ENCODE measurements at places on chromosomes 6 and 20.

- DNase-seq = no peak
Measured at GRCh38 chr6:117200067-117200466, 65.3 kb upstream of the VGLL2 start.

GRCh38 chr6:39102821-39103136 lies 12.2 kb downstream of the SAYSD1 start:
- no peak for DNase-seq

- DNase-seq = no peak
Measured at GRCh38 chr6:47633141-47633540, 65.2 kb upstream of the ADGRF4 start.

- no peak for DNase-seq
Measured at GRCh38 chr6:44225579-44226325, 2.4 kb downstream of the SLC29A1 start.

DNA sequence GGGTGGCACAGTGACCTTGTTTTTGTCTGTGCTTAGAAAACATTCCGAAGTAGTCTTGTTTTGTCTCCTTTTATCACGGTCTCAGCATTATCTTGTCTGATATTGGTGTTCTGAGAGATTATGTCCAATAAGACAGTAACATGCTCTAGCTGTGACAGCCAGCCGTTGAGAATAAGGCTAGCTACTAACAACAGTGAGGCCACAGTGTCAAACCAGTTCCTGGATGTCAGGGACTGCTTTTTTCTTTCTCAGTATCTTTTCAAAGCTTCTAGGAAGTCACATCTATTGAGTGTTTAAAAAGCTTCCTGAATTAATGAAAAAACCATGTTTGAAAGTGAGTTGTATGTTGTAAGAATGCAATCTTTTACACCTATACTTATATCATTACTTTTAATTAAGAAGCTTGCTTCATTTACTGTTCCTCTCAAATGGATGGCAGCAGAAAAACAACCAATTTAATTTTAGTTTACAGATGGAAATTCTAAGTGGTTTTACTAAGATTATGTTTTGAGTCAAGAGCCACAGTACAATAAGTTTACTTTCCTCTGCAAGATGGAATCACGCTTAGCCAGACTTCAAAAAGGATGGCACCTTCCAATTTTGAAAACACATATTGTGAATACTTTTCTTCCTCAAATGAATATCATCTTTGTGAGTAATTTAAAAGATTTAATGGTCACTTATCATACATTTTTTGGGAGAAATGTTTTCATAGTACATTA lies 53.1 kb downstream of the MAP3K7 start:
- DNase-seq = no peak

DNA sequence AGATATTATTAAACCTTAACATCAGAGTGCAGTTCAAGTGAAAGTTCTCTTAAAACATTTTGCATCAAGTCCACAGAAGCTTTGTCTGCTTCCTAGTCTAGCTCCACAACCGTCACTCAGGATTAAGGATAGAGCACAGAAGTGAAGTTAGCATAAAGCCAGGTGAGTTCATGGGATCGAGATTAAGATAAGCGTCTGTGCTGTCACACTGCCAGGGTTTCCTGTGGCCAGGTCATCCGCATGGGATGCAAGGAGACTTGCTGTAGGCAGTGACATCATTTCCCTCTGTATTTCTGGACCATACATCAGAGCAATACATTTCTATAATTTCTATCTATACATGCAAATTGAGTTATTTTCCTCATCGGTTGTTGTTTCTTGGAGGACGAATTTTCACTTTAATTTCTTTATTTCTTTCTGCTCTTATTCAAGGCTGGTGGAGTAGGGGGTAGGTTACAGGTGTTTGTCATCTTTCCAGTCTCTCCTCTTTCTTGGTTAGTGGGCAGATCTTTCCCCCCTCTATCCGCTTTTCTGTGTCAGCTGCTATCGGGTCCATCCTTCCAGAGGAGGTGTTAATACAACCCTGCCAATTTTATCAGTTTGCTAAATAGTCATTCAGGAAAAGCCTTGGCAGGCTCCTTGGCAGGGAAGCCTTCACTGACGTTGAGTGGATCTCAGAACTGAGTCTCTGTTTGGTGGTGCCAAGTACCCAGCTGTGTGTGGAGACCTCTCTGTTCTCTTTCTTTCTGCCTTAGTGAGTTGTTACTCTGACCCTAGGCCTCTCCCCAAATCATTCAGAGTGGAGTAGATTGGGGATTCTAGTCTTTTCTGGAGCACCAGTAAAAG lies 307.6 kb upstream of the MAP3K7 start:
- DNase-seq = no peak

- DNase-seq = no peak
Measured at GRCh38 chr6:13184089-13184468, 144.3 kb downstream of the TBC1D7 start.

DNA sequence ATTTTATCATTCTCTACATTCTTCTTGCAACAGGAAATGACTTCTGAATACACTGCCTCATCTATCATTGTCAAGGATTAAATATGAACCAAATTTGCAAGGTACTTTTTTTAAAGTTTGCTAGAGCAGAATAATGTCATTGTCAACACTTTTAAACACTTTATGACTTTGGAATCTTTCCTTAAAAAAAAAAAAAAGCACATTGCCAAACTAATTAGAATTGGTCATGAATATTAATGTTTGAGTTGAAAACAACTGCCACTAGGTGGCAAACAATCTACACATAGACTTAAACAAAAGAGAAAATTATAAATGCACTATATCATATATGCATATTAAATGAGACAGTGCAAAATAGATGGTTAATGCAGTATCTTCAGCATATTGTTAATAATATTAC lies 32.5 kb upstream of the TMEM244 start:
- DNase-seq = no peak

DNA sequence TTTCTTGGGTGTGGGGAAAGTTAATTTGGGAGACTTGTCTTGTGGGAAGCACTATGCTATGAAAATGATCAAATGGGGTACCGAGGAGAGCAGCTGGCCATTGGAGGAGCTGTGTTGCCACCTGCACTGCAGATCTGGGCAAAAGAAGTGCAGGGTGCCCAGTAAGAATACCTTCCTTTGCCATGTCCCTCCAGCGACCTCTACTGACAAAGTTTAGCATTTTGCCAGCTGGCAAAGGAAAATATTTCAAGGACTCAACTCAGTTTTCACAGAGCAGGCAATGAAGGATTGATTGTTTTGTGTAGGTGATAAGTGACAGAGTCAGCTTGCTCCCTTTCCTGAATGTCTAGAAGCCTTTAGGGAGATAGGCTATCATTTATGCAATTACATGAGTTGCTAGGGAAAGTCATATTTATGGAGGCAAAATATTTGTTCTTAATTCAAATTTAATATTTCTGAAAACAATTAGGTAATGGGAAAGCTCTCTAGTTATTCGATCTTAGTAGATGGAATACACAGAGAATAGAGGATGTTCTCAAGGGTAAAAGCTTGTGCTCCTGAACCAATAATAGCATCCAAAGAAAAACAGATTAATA lies 118.4 kb downstream of the FARS2 start:
- DNase-seq = no peak

DNA sequence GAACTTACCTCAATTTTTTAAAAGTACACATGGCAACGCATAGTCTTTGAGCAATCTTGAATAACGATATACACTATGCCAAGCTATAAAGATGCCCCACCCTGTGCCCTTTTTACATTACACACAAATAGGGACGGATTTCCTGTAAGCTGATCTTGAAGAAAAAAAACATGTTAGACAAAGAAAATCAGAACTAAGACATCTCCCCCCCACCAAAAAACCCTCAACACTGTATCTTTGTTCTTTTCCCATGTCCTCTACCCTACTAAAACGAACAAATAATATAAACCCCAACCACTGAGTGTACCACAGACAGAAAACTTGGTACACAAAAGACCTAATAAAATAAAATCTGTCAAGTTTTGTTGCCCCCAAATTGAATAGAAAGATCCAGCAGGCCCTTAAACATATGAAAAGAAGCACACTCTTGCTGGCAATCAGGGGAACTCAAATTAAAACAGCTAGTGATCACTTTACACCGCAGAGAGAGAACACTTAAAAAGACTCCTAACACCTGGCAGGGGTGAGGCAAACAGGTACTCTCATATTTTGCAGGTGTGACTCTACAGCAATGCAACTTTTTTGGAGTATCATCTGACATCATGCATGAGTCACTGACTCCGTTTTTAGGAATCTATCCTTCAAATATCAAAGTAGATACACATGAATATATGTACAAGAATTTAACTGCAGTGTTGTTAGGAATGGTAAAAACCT lies 29.6 kb downstream of the BACH2 start:
- no peak for DNase-seq

- DNase-seq = no peak
Measured at GRCh38 chr20:37295001-37295400, 5.5 kb downstream of the MANBAL start.

GRCh38 chr20:46814366-46815232 lies 80.0 kb upstream of the EYA2 start:
- peak; percentile 52 for DNase-seq

DNA sequence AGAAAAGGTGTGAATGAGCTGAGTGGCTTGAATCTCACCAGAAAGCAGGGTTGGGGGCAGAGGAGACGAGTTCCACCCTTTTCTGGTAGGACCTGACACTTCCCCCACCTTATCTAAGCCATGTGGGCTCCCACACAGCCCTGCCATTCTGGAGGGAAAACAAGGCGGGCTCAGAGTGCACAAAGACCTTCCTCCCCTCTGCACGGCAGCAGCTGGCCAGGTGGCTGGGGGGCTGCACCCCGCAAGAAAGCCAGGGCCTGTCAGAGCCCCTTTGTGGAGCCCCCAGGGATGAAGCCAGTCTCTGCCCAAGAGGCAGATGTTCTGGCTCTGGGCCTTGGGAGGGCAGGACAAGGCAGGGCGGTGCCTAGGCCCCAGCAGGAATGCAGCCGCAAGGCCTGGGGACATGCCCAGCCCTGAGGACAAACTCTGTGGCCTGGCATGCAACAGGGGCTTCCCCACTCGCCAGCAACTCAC lies 48.4 kb upstream of the DSN1 start:
- no peak for DNase-seq

GRCh38 chr20:50409495-50409894 lies 100.7 kb upstream of the PTPN1 start:
- no peak for DNase-seq

DNA sequence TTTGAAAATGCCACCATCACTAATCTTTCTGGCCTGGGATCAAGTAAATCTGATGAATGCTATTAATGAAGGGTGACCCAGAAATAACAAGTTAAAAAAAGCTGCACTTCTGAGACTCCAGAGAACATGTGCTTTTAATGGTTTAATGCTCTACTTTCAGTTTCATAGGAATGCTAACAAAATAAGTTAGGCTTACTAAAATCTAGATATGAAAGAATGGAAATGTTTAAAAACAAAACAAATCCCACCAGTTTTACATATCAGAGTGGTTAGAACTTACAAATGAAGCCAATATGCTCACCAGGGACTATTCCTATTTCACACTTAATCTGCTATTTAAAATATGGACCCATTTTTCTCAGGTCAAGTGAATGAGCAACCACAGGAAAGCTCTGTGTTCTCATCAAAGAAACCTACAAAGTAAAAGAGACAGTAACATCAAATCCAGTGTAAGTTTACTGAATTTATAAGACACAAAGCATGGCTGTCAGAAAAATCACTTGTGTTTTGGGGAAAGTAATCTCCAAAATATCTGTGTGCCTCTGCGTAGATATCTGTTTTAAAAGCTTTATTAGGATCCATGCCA lies 40.3 kb downstream of the FYN start:
- no peak for DNase-seq

- no peak for DNase-seq
Measured at GRCh38 chr6:33716890-33717632, 5.6 kb upstream of the UQCC2 start.

DNA sequence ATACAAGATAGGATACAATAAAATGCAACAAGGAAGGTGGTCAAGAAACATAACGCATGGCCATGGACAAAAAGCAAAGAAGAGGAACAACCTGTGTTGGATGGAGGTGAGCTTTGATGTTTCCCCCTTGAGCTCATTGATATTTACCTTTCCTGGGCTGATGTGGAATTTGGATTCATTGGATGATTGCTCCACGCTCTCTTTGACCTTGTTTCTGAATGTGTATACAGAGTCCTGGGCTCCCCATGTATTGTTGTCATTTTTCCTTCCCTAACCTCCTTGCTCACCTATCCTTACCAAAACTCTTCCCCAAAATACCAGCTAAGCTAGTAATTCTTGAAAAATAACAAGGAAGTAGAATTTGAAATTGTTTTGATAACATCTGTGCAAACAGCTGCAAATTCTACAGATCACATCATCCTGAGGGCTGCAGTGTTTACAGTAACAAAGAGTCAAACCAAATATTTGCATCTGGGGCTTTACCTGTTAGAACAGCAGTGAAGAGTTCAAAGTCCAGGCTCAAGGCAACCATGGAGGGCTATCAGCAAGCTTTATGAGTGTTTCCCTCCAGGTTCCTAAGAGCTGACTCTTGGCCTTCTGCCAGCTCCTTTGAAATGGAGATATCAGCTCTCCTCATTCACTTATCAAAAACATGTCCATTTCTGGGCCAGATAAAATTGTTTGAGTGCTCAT lies 214.3 kb upstream of the MARCKS start:
- no peak for DNase-seq

- DNase-seq = no peak
Measured at GRCh38 chr20:23084845-23085365, 1.2 kb downstream of the CD93 start.

GRCh38 chr20:35887393-35888064 lies 66.8 kb downstream of the SCAND1 start:
- no peak for DNase-seq

GRCh38 chr6:34161857-34162515 lies 16.1 kb upstream of the GRM4 start:
- no peak for DNase-seq

DNA sequence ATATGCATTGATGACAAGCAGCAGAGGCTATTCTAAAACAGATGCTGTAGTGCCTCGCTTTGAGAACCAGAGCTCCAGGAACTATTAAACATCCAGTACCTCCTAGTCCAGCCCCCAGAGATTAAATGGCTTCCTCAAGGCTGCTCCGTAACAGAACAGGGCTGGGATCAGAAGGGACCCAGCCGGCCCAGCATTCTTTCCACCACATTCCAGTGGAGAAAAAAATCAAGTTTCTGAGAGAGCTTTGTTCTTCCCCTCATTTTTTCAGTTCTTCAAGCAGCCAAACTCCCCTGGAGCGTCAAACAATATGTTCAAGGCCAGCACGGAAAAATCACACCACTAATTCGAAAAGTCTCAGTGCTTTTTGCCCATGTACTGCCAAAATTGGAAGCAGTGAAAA lies 5.8 kb upstream of the STMND1 start:
- no peak for DNase-seq

- DNase-seq = no peak
Measured at GRCh38 chr6:128233531-128233930, 286.9 kb downstream of the PTPRK start.

Measured in type B pancreatic cell (in vitro differentiated cells).